HT-29 (cell line): ENCODE measurements at places on chromosomes 6 and 20.

- peak; percentile 42 for DNase-seq
These were observed 95.1 kb upstream of the FOXP4 start for GRCh38 chr6:41451039-41451438.

DNA sequence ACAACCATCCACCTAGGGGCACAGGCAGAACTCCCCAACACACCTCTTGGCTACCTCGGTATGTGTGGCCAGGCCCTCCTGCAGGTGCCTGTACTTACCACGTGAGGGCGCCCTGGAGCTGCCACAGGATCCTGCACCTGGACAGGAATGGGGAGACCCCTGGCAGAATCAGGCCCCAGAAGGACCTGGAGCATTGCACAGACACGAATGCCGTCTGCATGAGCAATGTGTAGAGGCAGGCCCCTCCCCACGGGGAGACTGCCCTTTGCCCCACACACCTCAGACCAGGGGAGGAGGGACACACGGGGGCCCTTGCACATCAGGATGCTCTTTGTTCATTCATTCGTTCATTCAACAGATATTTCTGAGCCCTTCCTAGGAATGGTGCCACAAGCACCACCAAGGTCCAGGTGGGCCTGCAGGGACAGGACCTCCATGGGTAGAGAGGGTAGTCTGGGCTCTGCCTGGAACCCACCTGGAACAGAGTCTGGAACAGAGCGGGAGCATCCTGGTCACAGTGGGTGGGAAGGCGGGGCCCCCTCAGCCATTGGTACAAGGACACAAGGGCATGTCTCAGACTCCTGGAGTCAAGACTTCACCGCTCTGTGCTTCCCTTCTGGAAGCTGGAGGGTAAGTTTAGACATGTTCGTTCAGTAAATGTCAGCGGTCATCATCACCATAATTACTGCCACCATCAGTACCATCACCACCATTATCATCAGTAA lies 32.3 kb downstream of the YTHDF1 start:
- peak; percentile 66 for DNase-seq

GRCh38 chr6:17064975-17065374 lies 36.9 kb upstream of the STMND1 start:
- no peak for DNase-seq

DNA sequence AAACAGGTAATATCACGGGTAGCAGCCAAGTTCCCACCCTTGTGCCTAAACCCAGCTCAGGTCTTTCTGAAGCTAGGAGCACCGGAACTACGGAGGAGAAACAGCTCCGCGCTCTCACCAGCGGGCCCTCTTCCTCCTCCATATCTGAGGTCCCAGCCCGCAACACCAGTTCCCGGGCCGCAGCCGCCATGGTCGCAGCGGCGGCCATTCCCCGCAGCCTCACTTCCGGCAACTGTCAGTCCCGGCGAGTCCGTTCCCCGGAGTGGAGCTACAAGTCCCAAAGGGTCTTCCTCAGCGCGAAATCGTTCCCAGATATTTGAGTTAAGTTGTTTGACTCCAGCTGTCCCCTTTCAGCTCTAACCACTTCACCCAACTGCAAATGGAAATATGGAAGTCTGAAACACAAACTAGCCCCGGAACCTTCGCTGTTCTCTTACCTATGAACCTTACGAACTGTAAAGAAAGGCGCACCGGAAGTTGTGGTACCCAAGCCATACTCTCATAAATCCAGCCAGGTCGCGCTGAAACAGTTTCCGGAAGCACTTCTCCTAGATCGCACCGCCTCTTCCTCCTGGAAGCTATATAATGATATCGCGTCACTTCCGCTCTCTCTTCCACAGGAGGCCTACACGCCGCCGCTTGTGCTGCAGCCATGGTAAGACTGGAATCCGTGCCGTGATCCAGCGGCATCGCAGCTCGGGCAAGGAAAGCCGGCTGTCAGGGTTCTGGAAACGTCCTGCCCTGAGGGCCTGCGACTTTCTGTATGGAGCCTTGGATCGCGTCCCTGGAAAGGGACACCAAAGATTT lies at the start of the genes RPS18 and VPS52:
RPS18 (plus strand) TSS at position 608 of the 807 bp plus-strand sequence; CDS start at position 653, 45 bp downstream.
VPS52 (minus strand) TSS at position 409 of the 807 bp plus-strand sequence; CDS start at position 208, 201 bp downstream.
- DNase-seq: peak; percentile 99
